Activated CD4-positive, alpha-beta T cell treated with anti-CD3 and anti-CD28 coated beads, Interleukin-2, amount 50 U/mL, for 4 hours (primary cell): ENCODE measurements at places on chromosomes 16 and 17.

DNA sequence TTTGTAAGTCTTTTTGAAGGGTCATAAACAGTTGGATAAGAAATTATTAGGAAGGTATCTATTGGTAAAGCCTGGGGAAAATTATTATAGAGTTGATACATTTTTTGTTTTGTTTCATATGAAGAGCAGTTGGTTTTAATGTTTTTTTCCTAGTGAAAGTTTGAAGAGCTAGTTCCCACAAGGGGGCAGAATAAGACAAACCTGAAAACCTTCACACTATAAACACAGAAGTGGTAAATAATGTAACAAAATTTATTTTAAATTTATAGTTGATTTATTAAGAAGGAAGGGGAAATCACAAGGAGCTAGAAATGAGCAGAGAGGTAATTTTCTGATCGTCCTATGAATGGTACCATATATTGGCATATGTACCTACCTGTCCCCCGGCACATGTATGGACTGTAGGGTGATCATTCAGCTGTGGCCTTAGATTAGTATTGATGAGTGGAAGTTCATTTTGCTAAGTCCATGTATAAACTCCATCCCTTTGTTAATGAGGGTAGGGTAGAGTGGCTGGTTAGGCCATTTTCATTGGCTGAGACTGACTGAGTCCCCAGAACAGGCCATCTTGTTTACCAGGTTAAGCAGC is 116.3 kb downstream of the TANC2 start:
- no peak for DNase-seq

GRCh38 chr16:88681084-88681680 is 5.1 kb downstream of the SNAI3 start:
- no peak for DNase-seq

GRCh38 chr16:73025151-73025855 is 22.6 kb downstream of the ZFHX3 start:
- DNase-seq, result no peak

- DNase-seq, result no peak
Measured at GRCh38 chr16:22007159-22007508, 777 bp upstream of the MOSMO start.

GRCh38 chr16:88710556-88710955 is 4.3 kb downstream of the CTU2 start:
- no peak for DNase-seq

DNA sequence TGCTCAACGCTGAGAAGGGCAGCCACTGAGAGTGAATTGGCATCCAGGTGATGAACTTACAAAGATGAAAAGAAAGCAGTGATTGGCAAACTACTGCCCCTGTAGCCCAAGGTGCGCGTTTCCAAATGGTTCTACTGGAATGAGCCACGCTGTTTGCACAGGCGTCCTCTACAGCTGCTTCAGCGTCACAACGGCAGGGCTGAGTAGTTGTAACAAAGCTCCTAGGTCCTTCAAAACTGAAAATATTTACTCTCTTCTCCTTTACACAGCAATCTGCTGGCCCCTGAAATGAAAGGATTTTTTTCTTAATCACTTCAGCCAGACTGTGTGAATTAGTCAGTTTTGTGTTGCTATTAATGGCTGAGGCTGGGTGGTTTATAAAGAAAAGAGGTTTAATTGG is 107.2 kb upstream of the FOXF1 start:
- DNase-seq, result no peak

- no peak for DNase-seq
Measured at GRCh38 chr17:77085926-77086432, 54.8 kb upstream of the SEC14L1 start.

- no peak for DNase-seq
Measured at GRCh38 chr16:57146040-57146647, 39.7 kb downstream of the PSME3IP1 start.

GRCh38 chr16:78675951-78676792 is 576.7 kb downstream of the WWOX start:
- DNase-seq, result no peak

- DNase-seq, result no peak
Measured at GRCh38 chr16:16086653-16087446, 136.4 kb downstream of the ABCC6 start.
